ENCODE measurements at places on chromosomes 1 and 21. TPM values are rescaled to one million over a fixed set of nuclear protein-coding genes. Genes with fewer than 3 reads are reported as not detected.

The SELENON gene
- total RNA-seq = 85.1 TPM

The MX2 gene
- total RNA-seq = 0.22 TPM

The TRABD2B gene
- 0.05 TPM for total RNA-seq

The RGS16 gene
- total RNA-seq = 6.5 TPM

Measured in HCT116 (cell line).